ENCODE measurements at places on chromosomes 16 and 17.

DNA sequence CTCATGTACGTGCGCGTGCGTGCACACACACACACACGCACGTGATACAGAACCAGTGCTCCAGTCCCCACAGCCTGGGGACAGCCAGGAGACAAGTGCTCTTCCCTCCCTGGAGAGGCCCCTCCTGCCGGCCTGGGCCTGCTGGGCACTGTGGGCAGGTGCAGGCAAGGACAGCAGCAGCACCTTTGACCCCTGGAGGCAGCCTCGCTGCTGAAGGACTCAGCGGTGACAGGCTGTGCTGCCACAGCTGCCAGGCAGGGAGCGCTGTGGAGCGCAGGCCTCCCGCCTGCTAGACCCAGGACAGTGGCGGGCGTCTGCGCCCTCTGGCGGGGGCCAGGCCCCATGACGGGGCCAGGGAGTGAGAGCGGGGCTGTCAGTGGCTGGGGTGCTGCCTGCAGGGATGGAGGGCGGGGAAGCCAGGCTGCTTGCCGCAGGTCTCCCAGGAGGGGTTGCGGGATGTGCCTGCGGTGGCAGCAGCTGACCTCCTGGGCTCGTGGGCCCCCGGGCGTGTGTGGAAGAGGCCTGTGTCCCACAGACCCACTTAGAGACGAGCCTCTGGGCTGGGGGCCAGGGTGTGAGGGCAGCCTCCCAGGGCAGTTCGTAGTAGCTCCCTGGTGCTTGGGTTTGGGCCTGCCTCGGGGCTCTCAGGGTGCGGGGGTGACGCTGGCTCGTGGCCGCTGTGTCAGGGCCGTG, 63.5 kb upstream of the PVALEF start:
- peak; percentile 67 for DNase-seq

GRCh38 chr17:38917259-38917658, 8.2 kb upstream of the LASP1NB start:
- DNase-seq = no peak

DNA sequence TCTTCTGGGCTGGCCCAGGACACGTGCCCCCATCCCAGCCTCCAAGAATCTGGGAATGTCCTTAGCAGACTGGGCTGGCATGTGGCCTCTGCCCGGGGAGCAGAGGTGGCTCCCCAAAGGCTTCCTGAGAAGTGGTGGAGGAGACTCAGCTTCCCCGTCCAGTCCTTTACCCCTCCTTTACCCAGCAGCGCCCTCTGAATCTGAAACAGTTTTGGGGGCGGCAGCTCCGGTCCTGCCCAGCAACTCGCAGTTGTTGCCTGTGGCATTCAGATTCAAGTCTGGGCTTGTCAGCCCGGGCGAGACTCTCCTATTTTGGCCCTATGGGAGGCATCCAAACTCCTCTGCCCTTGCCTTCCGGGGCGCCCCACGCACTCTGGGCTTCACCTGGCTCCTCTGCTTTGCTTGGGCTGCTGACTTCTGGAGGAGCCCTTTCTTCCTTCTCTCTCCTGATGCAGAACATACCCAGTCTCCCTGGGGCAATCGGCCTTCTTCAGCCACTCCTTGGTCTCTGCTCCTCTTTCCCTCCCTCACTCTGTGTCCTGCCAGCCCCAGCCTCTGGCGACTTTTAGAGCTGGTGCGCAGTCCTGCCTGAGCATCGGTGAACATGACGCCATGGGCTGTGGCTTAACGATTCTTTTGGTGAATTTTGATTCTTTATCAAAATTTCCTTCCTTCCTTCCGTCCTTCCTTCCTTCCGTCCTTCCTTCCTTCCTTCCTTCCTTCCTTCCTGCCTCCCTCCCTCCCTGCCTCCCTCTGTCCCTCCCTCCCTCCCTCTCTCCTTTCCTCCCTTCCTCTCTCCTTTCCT, 55.2 kb downstream of the CMIP start:
- DNase-seq = no peak

DNA sequence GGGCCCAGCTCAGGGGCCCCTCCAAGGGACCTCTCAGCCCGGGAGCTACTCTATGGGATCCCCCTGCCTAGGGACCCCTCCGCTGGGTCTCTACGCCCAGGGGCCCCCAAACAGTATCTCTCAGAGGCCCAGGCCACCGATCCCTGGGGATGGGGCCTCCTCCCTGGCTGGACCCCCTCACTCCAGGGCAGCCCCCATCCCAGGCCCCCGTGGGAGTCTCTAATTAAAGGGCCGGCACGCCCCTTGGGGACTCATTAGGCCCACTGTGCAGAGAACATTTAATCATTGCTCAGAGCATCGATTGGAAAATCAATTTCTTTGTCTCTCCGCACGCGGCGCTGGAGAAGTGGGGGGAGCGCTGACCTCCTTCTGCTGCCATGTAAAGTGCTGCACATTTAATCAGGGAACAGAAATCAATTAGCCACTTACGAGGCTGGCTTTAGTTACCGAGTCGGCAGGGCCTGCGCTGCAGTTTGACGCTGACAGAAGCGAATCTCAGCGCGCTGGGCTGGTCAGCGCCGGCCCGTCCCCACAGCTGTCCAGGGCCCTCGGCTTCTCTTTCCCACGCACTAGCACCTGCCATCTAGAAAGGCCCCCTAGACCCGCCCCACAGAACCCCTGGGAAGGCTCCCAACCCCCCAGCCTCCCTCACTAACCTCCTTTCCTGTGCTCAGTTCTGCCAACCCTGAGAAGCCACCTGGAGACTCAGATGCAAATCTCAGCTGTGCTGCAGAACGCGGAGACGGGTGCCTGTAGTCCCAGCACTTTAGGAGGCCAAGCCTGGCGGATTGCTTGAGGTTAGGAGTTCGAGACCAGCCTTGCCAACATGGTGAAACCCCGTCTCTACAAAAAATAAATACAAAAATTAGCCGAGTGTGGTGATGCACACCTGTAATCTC, 20.2 kb upstream of the C1QL1 start:
- no peak for DNase-seq

DNA sequence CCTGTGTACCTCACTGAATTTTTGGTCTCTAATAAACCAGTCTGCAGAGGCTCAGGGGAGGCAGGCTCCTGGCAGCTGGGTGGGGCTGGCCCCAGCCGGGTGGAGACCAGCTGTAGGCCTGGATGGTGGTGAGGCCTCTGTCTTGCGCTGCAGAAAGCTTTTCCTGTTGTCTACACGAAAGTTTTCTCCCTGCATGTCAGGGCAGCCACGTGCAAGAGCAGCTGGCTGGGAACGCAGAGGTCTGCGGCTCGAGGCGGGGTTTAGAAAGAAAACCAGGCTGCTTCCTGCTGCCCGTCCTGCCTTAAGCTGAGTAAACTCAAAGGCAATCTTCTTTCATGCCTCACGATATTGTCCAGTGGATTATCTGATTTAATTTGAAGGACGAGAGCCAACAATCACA, 2.4 kb downstream of the SERPINF1 start:
- no peak for DNase-seq

DNA sequence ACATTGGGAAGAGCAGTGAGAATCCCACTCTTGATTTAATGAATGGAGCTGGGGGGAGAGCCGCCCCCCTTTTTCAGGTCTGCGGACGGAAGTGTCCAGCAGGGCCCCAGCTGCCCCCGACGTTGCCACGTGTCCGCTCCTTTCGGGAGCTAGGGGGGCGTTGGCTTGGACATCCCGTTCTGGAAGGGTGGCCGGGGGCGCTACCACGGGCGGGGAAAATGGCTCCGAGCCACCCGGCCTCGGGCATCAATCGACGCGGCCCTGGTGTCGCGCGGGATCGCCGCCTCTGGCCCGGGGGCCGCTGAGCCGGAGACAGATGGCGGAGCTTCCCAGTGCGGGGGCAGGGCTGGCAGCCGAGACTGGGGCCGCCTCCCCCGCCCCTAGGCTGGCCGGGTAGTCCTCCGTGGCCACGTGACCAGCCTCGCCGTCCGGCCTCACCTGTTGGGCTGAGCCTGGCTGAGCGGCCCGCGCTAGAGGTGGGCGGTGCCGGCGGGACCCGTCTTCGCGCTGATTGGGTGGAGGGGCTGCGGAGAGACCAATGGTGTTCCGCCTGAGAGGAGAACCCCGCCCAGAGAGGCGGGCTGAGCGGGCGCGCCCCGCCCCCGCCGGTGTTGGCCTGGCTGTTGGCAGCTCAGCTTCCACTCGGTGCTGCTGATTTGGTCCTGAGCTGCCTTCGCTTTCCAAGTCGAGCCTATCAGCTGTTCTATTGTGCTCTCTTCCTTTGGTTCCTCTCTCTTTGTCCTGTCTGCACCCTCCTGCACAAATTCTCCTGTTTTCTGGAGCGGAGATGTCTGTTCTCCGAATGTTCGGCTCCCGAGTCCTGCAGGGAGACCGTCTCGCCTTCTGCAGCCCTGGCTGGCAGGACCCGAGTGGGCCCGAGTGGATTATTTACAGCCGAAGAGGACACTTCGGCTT, 8.3 kb downstream of the HS3ST3B1 start:
- peak; percentile 68 for DNase-seq

- no peak for DNase-seq
Measured at GRCh38 chr16:66802159-66802558, 775 bp upstream of the TERB1 start.

DNA sequence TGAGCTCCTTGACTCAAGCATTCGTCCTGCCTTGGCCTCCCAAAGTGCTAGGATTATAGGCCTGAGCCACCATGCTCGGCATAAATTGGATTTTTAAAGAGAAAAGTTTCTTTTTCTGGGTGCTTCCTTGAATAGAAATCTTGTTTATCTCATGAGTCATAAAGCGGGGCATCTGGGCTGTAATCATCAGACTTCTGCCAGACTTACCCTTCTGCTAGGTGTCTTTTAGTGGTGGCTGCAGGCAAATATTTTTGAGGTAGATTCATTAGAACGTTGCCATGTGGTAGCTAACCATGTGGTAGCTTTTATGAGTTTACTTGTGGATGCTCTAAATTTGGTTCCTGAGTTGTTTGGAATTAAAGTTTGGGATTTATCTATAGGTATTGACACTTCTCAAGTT, 13.4 kb downstream of the PGS1 start:
- no peak for DNase-seq

DNA sequence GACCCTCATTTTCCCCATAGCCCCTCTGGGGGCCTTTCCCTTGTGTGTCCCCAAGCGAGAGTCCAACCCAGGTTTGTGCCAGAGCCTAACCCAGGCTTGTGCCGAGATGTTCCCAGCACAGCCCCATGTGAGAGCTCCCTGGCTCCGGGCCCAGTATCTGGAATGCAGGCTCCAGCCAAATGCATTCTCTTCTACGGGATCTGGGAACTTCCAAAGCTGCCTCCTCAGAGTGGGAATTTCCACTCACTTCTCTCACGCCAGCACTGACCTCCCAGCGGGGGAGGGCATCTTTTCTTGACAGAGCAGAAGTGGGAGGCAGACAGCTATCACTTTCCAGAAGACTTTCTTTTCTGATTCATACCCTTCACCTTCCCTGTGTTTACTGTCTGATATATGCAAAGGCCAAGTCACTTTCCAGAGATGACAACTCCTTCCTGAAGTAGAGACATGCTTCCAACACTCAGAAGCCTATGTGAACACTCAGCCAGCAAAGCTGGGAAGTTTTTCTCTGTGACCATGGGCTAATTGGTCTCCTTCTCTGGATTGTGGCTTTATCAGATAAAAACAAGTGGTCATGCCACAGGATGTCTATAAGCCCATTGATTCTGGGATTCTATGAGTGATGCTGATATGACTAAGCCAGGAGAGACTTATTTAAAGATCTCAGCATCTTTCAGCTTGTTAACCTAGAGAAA, 2.5 kb upstream of the CCL2 start:
- DNase-seq = no peak

GRCh38 chr17:66466106-66466820, 163.8 kb downstream of the PRKCA start:
- no peak for DNase-seq

DNA sequence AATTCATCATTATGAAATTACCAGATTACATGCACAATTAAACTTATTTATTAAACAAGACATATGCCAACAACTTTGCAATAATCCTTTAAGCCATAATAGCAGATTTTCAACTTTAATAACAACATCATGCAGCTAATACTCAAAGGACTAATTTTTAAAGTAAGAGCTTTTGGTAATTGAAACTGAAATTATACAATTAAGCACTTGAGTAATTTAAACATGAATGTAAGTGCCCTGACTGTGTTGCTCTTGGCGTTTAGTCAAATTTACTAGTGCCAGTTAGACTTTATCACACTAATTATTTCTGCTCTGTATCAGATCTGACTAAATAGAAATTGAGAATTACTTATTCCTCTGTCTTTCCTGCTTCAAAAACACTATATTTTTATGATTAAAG, 46.8 kb upstream of the PSMD7 start:
- DNase-seq = no peak

DNA sequence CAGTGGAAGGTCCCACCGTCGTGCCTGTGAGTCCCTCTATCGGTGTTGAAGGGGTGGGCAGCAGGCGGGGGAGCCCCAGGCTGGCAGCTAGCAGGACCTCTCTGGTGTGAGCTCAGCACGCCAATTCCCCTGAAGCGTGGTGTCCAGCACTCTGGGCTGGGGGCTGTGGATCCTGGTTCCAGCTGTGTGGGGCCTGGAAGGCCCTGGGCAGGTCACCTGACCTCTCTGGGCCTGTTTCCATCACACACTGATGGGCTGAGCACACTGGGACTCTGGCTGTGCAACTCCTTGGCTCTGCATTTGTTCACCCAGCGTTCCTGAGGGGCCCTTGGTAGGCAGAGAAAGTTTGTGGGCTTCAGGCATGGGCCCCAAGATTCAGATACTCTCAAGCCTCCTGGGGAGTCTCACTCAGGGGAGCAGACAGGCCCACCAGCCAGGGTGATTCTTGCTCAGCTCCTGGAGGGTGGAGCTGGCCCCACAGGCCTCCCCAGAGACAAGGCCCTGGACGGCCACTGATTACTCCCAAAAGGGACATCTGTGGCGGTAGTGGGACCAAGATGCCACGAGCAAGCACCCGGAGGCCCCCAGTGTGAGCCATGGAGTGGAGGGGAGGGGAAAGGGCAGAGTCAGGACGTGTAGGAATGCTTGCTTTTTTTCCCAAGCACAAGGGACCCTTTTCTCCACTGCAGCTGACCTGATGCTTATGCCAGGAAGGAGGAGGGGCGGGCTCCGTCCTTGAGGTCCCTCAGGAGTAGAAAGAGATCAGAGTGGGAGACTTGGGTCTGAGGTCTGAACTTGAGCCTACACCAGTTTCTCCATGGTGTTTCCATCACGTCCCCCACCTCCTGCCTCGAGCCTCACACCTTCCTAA, 8.5 kb downstream of the SCGB1C2 start:
- DNase-seq = no peak

GRCh38 chr17:28843816-28844148, 1.2 kb upstream of the FAM222B start:
- no peak for DNase-seq

DNA sequence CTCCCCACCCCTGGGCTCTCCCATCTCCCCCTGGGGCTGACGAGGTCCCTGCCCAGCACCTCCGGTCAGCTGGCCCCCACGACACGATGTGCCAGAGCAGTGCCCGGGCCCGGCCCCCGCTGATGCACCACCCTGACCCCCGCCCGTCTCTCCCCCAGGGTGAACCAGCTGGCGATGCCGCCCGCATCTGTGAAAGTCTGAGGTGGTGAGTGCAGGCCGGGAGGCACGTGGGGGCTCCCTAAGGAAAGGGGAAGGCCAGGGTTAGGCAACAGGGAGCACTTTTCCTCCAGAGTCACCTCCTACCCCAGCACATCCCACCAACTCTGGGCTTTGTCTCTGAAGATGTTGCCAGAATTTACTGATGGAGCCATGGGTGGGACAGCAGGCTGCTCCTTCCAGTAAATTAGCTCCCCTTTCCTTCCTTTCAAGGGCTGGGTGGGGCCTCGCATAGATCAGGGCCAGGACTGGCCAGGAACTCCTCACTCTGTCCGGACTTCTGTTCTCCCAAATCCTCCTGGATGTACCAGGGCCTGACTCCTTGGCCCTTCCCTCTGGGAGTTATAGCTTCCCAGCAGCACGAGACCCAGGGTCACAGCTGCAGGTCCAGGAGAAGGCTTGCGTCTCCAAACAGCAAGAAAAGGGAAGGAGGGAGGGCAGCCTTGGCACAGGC, 18.3 kb downstream of the MYBBP1A start:
- no peak for DNase-seq

- DNase-seq = no peak
Measured at GRCh38 chr16:50778284-50779163, 36.6 kb downstream of the CYLD start.

Measured in anterior cingulate cortex (tissue), 58 donors.